ENCODE measurements at places on chromosomes 11 and 22.

DNA sequence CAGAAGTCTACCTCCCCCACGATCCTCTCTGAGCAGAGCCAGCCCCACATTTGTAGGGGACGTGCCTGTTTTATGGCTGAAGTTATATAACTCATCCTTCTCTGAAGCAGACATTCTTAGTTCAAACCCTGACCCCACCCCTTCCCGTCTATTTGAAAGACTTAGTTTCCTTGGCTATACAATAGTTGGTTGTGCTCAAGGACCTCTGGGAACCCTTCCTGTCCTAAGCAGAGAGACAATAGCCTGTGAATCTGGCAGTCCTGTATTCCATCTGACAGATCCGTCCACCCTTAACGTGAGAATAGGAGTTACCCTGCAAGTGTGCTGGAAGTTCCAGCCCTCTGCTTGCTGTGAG is 75.2 kb downstream of the MN1 start:
- no peak for DNase-seq

DNA sequence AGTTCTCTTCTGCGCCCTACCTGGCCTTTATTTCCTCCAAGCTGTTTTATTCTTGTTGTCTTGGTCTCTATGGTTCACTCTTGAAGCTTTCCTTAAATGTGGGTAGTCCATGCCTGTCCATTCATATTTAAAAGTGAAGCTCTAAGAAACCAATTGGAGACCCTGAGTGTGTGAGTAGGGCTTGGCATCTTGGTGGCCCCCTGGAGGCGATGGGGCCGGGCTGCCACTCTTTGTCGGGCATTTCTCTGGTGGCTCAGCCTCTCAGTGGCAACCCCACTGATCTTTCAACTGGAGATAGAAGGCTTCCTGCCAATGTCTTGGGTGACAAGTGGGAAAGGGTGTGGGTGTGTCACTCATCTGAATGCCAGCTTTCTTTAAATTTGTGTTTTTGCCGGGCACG is 9.1 kb downstream of the TRPT1 start:
- no peak for DNase-seq

DNA sequence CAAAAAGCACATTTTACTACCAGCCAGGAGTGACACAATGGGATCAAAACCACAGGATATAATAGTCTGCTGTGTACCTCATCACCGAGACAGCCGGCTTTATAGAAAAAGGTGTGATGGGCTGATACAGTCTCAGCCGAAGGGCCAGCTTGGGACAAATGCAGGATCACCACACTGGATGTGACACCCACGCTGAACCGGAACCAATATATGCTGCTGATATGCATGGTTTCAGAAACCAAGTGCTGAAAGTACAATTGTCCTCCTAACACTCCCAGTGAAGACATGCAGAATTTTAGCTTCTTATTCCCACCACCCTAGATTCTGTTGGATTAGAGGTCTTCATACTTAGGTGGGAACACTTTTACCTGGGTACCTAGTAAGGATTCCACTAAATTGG is 97.0 kb upstream of the LDLRAD3 start:
- DNase-seq, result no peak

DNA sequence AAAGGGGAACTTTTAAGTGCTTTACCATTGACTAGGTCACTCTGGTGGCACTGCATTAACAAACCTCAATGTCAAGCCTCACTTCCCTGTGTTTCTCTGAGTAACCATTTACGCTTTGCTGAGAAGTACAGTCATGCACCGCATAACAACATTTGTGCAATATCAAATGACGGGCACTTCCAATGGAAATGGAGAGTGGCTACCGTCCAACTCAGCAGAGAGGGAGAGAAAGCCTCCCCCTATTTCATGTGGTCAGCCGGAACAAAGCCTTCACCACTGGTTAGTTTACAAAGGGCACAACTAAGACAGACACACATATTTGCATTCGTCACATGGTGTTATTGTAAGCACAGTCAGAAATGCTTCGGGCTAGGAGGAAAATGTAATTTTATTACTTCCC is 117.3 kb downstream of the RASSF10 start:
- no peak for DNase-seq

GRCh38 chr11:30719371-30719770 is 133.2 kb upstream of the MPPED2 start:
- DNase-seq, result no peak

DNA sequence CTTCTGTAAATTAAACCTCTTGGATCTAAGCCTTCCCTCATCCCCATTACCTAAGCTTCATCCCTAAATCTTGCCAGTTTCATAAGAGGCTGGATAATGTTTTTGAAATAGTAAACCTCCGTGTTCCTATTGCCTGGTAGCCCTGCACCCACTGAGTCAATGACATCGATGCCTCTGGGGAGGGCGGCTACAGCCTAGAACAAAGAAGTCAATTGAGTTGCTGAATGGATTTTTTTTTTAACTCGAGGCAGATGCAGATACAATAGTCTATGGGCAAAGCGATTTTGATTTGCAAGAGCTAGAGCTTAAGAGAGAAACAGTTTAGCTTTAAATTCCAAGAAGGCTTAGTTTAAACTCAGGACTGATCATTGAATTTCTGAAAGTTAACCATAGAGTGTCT is 121.3 kb downstream of the NECTIN1 start:
- DNase-seq, result no peak

- DNase-seq, result no peak
Measured at GRCh38 chr22:29454276-29454675, 15.9 kb downstream of the RFPL1 start.

GRCh38 chr22:25201557-25202273 is 2.1 kb downstream of the CRYBB3 start:
- DNase-seq, result no peak

DNA sequence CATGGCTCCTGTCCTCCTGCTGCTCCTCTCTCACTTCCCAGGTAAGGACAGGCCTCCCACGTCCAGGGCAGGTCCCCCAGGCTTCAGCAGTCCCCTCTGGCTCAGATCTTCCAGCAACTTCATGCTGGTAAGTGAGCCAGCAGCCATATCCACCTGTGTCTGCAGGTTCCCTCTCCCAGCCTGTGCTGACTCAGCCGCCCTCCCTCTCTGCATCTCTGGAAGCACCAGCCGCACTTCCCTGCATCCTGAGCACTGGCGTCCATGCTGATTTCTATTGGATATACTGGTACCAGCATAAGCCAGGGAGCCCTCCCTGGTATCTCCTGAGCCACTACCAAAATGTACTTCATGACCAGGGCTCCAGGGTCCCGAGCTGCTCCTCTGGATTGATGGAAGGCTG is 19.0 kb downstream of the RFPL3 start:
- no peak for DNase-seq

DNA sequence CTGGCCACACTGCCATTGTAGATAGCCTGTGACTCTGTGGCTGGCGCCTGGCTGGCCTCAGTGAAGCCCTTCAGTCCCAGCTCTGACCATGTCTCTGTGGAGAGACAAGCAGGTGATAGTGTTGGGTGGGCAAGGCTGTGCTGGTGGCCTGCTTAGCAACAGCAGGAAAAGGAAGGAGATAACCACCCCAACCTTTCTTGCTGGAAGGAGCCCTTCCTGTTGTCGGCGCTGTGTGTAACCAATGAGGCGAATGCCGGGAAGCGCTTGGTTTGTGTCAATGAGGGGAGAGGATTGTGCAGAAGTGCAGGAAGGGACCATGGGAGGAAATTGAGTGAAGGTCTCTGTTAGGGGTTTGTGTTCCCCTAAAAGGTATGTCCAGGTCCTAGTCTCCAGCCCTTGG is 27.3 kb downstream of the PARVB start:
- no peak for DNase-seq

GRCh38 chr11:7467652-7468051 is 17.7 kb upstream of the OLFML1 start:
- DNase-seq, result peak; percentile 45

GRCh38 chr22:45426387-45426786 is 12.9 kb downstream of the RIBC2 start:
- DNase-seq, result no peak

DNA sequence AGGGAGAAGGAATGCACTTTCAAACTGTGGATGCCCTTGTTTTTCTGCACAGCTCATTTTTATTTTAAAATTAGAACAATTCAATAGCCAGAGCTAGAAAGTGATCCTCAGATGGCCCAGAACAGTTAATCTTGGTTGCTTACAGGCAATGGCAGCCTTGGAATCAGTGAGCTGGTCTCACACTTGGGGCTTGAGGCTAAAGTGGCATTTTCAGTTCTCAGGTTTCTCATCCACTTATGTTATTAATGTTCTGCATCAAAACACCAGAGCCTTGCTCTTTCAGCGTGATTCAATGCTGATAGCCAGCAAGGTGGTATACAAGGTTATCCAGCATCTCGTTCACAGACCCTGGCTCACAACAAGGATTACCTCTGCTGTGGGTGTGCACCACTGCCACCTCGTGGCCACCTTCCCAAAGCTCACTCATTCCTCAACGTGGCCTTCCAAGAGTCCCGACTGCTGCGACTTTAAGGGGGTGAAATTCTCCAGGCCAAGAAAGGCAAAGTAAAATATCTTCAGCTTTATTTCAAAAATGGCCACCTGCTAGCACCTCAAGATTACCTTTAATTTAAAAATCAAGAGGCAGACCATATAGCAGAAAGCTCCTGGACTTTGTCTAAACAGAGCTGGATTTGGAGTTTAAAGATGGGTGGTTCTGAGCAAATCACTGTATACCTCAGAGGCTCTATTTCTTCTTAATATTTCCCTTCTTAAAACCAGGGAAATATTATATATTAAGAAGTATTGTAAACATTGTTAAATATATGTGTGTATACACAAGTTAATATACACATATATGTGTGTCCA is 34.2 kb upstream of the FSHB start:
- peak; percentile 20 for DNase-seq

DNA sequence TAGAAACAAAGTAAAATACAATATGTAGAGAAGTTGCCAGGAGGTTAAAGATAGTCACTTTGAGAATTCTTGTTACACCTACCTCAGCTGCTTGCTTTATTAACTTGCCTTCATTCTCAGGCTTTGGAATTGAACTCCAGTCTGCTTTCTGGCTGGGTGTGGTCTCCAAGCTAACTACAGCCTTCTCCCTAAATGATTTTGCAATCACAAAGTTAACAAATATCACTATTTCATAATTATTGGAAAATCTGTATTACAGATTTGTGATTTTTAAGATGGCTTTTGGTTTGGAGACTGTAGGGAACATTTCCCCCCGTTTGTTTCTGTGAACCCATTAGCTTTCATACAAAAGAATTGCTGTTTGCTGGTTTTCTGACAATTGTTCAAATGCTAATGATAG is 2.2 kb downstream of the PLAAT5 start:
- no peak for DNase-seq

- DNase-seq, result no peak
Measured at GRCh38 chr11:64349404-64349803, 9.4 kb downstream of the CCDC88B start.

- DNase-seq, result no peak
Measured at GRCh38 chr11:117100556-117100955, 2.3 kb upstream of the SIK3 start.

DNA sequence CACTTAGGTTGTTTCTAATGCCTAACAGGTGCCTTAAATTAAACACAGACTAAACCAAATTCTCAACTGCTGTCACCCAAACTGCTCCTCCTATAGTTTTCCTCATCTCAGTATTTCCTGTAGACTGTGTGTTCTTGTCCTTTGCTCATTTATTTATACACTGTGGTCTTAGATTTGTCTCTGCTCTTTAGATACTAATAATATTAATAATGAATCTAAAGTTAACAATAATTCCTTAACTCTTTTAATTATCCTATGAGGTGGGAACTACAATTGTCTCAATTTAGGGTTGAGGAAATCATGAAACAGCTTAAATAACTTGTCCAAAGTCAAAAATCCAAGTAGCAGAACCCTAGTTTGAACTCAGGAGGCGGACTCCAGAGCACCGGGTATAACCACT is 43.9 kb upstream of the YPEL1 start:
- DNase-seq, result no peak

GRCh38 chr11:122036018-122036417 is 80.0 kb downstream of the BLID start:
- DNase-seq, result no peak

- no peak for DNase-seq
Measured at GRCh38 chr11:100445231-100445735, 241.8 kb upstream of the ARHGAP42 start.

- DNase-seq, result no peak
Measured at GRCh38 chr11:30478923-30479322, 107.2 kb downstream of the MPPED2 start.

- DNase-seq, result no peak
Measured at GRCh38 chr22:20011123-20011992, 5.3 kb downstream of the ARVCF start.

- DNase-seq, result no peak
Measured at GRCh38 chr11:35515224-35515623, 10.2 kb downstream of the PAMR1 start.

DNA sequence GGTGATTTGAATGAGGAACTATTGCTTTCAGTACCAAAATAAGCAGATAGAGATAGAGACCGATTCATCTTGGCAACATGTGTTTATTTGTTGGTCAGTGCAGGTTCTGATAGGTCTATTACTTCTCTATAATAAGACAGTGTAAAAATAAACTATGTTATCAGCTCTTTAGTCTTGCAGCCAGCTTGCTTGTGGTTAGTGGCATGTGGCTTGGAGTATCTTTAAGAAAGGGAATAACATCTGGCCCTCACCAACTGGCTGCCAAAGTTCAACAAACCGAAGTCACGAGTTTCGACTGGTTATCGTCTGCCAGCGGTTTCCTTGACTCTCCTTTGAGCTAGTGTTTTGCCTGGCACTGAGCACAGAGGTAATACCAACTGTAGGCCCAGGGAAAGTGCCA is 71.8 kb downstream of the CTTN start:
- DNase-seq, result peak; percentile 55

DNA sequence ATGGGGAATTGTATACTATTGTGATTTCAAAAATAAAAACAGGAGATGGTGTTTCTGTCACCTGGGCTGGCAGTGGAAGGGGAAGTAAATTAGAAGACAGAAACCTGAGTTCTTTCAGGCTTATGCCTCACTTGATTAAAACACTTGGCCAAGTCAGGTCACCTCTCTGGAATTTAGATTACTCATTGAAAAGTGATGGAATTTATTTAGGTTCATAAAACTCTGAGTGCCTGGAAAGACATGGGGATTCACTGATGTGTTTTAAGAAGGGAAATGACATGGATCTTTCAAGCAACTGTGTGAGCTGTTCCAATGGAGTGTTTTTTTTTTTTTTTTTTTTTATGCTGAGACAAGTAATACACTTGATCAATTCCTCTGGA is 400.1 kb downstream of the TMEM135 start:
- no peak for DNase-seq

GRCh38 chr11:79578116-79578515 is 137.3 kb upstream of the TENM4 start:
- no peak for DNase-seq
